ENCODE measurements at places on chromosomes 2 and 18.

- no peaks in the 10 kb centered on the region for H3K36me3 ChIP-seq
- H3K27ac ChIP-seq = no peak overlapping the region
- 0 out of 2 replicates have a peak, but pooled peaks cover 2% of the 10 kb centered on the region for H3K4me1 ChIP-seq
- DNase-seq = no peak
- no peaks in the 10 kb centered on the region for H3K27me3 ChIP-seq
Measured at GRCh38 chr2:57908736-57909161, 137.9 kb upstream of the VRK2 start.

DNA sequence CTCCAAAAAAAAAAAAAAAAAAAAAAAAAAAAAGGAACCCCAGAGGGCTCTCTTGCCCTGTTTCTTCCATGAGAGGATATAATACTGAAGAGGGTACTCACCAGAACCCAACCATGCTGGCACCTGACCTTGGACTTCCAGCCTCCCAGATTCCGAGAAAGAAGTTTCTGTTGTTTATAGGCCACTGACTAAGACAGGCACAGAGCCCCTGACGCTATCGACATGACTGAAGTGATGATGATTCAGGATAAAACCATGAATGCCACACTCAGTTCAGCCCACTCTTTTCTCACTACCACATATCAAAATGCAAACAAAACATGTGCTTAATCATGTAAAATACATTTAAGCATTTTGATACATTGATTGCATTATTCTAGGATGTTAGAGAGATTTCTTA is 66.1 kb upstream of the CDCA7 start:
- H3K27ac ChIP-seq = no peak overlapping the region
- H3K36me3 ChIP-seq = peaks cover 28% of the 10 kb centered on the region
- no peak for DNase-seq

- no peaks in the 10 kb centered on the region for H3K4me1 ChIP-seq
- H3K36me3 ChIP-seq = no peaks in the 10 kb centered on the region
- H3K4me3 ChIP-seq = no peak overlapping the region
- H3K27me3 ChIP-seq = no peaks in the 10 kb centered on the region
- DNase-seq = no peak
- no peak overlapping the region for H3K27ac ChIP-seq
Measured at GRCh38 chr2:204507636-204508035, 37.6 kb upstream of the PARD3B start.

DNA sequence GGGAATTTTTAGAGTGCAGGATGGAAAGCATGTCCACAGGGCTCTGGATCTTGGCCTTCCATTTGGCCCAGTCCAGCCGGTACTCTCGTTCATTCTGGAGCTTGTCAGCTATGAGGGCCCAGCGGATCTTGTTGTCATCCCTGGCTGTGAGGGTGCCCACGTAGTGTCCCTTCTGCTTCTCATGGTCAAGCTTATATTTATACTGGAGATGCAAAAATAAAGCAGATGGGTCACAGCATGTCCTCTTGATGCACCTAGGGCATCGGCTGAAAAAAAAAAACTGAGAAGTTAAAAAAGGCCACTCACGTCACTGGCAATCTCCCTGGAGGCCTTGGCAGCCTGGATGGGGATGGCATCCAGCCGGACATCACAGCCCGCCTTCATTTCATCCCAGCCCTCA is 160.5 kb downstream of the RIF1 start:
- no peaks in the 10 kb centered on the region for H3K36me3 ChIP-seq
- H3K27ac ChIP-seq = no peak overlapping the region
- no peaks in the 10 kb centered on the region for H3K27me3 ChIP-seq
- DNase-seq = no peak
- no peak overlapping the region for H3K4me3 ChIP-seq

DNA sequence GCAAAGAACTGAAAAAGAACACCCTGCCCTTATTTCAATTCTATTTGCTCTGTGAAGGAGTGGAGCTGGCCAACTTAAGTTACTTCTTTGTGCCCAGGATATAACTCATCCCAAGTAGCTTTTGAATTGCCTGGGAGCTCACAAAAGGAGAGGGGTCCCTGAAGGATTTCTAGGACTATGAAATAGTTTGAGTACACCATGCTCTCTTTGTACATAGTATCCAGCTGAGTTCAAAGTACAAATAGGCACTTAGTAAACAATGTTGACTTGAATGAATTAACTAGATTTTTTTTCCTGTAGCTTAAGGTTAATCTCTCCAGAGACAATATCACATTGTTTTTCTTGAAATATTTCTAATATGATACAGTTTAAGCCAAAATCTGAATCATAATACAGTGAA is 47.7 kb downstream of the ZC3H15 start:
- H3K27ac ChIP-seq = no peak overlapping the region
- no peaks in the 10 kb centered on the region for H3K27me3 ChIP-seq
- DNase-seq = no peak
- H3K4me3 ChIP-seq = no peak overlapping the region
